ENCODE measurements at places on chromosomes 3 and 15.
A peak's percentile ranks its signal among the peaks of the same experiment; 100 is the strongest.

GRCh38 chr15:40098489-40099261, 10.0 kb downstream of the BMF start:
- peak; percentile 34 for DNase-seq

DNA sequence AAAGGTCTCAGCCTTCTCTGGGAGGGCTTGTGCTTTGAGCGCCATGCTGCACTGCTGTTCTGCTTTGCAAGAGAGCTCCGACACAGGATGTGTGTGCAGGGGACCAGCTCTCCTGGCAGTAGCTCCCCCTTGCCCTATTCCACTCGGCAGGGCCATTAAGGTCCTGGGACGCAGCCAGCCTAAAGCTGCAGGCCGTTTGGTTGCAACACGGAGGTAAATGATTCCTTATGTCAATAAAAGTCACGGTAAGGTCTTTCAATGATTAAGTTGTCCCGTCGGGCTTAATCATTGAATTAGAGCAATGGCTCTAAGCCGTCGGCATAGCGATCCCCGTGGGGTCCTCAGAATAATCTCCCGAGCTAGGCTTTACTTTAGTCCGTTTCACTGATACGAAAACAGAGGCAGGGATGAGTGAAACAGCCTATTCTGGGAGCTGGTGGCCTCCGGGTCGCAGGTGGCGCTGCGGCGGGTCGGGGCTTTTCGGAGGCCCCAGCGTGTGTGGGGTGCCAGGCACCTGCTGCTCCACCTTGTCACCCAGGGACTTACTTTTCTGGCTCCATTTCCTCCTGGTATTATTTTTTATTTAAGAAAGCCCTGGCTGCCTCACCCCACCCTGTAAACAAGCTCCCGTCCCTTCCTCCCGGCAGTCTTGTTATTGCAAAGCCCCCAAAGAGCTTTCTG, 525.2 kb downstream of the OCA2 start:
- no peak for DNase-seq

- DNase-seq, result no peak
These were observed 112.0 kb downstream of the AKAP13 start for GRCh38 chr15:85492406-85492805.

- DNase-seq, result no peak
These were observed 40.2 kb upstream of the CRTC3 start for GRCh38 chr15:90489514-90489913.

DNA sequence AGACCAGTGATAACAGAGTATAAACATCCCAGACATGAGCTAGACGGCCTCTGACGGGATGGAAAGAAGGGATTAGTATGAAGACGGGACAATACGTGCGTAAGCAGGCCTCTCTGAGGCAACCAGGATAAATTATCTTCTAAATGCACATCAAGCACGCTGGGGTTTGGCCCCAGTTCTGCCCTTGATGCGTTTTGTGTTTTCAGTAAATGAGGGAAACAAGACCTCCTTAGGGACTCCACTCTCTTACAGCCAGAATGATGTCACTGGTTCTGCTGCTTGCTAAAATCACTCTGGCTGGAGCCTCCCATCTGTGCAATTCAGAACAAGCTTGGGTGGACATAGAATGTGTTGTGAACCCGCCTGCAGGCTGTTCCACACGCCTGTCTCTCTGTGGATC, 156.0 kb upstream of the MCTP2 start:
- DNase-seq, result no peak

- DNase-seq, result no peak
These were observed 84.9 kb downstream of the WWTR1 start for GRCh38 chr3:149572796-149573414.

DNA sequence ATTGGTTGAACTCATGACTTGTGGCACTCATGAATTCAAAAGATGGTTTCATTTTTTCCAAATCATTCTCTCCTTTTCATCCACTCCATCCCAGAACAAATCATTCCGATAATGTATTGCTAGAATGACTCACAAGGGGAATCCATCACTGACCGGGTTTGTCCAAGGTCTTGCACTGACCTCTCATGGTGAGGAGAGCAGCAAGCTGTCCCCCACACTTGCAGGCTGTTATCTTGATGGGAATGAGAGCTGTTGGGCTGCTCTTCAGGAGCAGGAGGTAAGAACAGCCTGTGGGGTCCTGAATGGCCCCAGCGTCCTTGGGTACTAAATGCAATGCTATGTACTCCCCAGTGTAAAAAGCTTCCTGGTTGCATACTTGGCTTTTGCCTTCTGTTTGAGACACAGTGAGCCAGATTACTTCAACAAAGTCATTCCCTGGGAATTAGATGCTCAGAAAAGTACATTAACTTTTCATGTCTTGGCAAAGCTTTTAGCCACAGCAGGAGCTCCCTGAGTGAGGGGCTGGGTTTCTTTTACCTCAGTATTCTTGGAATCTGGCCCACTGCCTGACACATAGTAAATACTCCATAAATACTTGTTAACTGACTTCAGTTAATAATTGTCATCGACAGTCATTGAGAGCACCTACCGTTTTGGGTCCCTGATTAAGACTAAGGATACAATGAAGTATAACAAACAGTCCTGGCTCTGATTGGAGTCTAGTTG, 24.1 kb downstream of the CCNL1 start:
- no peak for DNase-seq

- no peak for DNase-seq
These were observed 80.1 kb upstream of the EIF1B start for GRCh38 chr3:40229386-40229785.

DNA sequence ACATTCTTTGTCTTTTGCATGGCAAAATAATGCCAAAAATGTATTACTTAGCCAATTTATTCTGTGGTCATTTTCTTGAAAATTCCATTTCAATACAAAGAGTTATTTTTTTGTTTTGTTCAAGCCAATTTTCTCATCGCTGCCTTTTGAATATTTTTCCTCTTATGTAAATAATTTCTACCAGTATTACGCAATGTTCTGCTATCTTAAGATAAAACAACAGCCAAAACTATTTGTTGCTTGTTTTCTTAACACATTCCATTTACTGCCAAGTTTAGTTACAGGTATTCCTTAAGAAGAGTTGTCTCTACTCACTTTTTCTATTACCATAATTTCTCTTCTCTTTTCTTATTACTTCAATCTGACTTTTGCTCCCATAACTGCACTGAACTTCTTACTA, 163.1 kb downstream of the ROBO1 start:
- DNase-seq, result no peak
